Activated naive CD4-positive, alpha-beta T cell treated with anti-CD3 and anti-CD28 coated beads, Interleukin-2, amount 50 U/mL, for 16 hours (primary cell): ENCODE measurements at places on chromosomes 7 and 10.

- no peak for DNase-seq
Measured at GRCh38 chr10:72542396-72542815, 83.5 kb downstream of the MICU1 start.

GRCh38 chr10:76354921-76355320 is 923.5 kb downstream of the LRMDA start:
- no peak for DNase-seq

- no peak for DNase-seq
Measured at GRCh38 chr7:72030994-72031667, 381.0 kb downstream of the CALN1 start.

DNA sequence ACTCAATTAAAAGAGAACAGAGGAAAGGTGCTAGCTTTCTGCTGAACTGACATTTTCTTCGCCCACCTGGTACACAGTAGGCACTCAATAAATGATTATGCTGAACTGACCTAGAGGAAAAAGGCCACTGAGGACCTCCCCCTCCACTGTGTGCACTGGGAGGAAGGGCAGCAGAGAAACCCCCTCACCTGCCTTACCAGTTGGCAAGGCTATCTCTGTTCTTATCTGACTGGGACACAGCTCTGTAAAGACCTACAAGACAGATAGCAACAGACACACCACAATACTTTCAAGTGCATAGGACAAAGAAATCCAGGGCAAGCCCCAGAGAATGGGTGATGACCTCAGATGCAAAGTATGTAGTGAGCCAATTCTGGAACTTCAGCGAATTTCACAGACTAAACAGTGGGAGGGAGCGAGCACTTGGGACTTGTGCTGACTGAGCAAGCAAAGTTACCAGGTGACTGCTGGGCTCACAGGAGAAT is 30.4 kb downstream of the PDLIM1 start:
- no peak for DNase-seq

GRCh38 chr7:143493751-143494150 is 16.1 kb downstream of the TAS2R41 start:
- DNase-seq, result no peak

DNA sequence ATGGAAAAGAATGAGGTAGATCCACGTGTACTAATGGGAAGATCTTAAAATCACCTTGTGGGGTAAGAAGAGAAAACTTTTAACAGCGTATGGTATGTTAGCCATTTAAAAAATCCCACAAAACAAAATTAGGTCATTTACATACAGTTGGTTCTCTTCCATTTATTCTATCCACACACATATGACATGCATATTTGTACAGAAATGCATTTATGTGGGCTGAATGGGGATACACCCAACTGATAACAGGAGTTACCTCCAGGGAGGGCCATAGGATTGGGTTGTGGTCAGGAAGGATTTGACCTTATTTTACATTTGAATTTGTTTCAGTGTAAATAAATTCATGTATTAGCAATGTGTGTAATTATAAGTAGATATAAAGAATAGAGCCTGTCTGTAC is 71.5 kb downstream of the MCMBP start:
- DNase-seq, result no peak

GRCh38 chr7:17380736-17381662 is 82.5 kb downstream of the AHR start:
- DNase-seq, result no peak

GRCh38 chr10:111107023-111107422 is 30.2 kb downstream of the ADRA2A start:
- DNase-seq, result no peak
